T-helper 1 cell (primary cell): ENCODE measurements at places on chromosomes 13 and 19.

- no peak for DNase-seq
Measured at GRCh38 chr19:43700395-43701000, 15.4 kb upstream of the IRGC start.

GRCh38 chr13:83311886-83312577, 570.2 kb downstream of the SLITRK1 start:
- no peak for DNase-seq

GRCh38 chr19:1162404-1163282, 11.4 kb downstream of the SBNO2 start:
- DNase-seq, result no peak

DNA sequence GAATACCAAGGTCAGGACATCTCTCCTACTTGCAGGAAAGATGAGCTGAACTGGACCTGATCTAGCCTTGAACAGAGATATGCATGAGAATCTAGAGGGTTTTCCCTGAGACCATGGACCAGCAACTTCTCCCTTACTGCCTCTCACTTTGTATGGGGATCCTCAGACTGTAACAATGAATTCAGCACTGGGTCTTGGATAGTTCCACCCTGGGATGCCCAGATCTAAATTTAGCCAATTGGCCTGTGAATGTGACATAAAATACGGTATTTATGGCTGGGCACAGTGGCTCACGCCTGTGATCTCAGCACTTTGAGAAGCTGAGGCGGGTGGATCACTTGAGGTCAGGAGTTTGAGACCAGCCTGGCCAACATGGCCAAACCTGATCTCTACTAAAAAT, 15.3 kb upstream of the LILRA2 start:
- no peak for DNase-seq

- DNase-seq, result peak; percentile 59
Measured at GRCh38 chr19:47239610-47240296, 8.8 kb upstream of the BBC3 start.

- no peak for DNase-seq
Measured at GRCh38 chr19:2500841-2501261, 24.9 kb downstream of the GADD45B start.

DNA sequence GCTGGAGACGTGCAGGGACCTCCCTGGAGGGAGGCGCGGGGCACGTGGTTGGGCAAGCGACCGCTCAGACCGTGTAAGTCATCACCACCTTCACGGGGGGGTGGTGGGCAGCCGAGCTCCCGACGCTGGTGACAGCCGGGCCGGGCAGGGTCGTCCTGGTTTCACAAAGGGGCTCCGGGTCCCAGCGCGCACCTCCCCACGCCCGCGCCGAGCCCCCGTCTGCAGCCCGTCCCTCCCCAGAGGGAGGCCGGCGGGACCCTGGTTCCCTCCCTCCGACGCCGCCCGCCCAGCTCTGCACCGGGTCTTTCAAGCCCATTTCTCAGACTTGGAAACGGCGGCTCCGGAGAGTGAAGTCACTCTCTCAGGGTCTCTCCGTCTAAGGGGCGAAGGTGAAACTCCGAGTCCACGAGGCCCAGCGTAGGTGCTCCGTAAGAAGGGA, 729 bp upstream of the ARID3A start:
- DNase-seq, result no peak

- no peak for DNase-seq
Measured at GRCh38 chr19:13150931-13151604, 857 bp downstream of the IER2 start.

GRCh38 chr13:46575818-46576221, 22.9 kb downstream of the LRCH1 start:
- no peak for DNase-seq

DNA sequence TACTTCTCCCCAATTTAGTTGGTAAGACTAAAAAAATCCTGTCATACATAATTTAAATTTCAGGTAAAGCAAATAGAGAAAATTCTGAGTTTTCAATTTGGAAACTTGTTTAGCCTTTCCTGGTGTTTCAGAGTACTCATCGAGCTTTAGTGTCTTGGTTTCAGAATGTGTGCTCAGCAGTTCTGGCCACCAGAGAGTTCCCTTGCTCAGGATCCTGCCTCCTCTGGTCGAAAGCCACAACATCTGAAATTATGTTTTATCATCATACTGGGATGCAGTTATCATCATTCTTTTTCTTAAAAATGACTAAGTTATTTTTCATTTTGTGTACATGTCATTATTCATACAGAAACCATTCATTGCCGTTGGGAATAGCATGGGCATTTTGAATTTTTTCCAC, 263.2 kb upstream of the SPRY2 start:
- no peak for DNase-seq

DNA sequence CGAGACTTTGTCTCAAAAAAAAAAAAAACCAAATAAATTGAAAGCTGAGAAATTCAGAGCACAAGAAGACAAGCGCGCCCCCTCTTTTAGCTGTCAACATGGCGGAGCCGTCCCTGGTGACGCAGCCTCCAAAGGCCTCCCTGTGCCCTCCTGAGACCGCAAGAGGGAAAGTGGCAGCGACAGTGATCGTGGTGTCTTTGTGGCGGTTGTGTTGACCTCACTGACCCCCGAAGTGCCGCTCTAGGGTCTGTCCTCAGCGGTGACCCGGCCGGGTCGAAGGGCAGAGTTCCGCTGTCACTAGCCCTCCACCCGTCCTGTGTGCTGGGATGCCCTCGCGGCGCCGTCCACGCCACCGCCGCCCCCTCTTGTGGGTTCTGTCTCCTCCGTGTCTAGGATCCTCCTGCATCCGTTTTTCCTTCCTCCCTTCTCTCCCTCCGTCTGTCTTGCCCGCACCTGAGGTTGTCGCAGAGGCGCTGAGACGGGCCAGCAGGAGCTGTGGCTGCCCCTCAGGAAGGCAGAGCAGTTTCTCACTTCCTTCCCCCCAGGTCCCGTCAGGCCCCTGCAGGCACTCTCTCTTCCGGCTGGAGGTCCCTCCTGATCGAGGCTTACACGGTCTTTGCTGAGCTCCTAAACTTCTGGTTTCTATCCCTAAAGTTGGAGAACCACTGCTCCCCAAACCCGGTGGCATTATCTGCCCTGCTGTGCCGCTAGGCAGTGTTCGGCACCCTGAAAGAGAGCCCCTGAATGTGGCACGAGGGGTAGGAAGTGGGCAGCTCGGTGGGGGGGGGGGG, 7.2 kb downstream of the UHRF1 start:
- peak; percentile 46 for DNase-seq

- DNase-seq, result no peak
Measured at GRCh38 chr19:14333101-14333871, 48.0 kb upstream of the ADGRE5 start.

GRCh38 chr19:43941209-43941608, 6.1 kb upstream of the ZNF45 start:
- no peak for DNase-seq

GRCh38 chr19:9178901-9179300, at the start of gene OR7D2:
Gene OR7D2, plus strand, starts transcription at chr19:9178979. Its CDS starts 6,803 bp downstream, at chr19:9185782.
- DNase-seq, result no peak

DNA sequence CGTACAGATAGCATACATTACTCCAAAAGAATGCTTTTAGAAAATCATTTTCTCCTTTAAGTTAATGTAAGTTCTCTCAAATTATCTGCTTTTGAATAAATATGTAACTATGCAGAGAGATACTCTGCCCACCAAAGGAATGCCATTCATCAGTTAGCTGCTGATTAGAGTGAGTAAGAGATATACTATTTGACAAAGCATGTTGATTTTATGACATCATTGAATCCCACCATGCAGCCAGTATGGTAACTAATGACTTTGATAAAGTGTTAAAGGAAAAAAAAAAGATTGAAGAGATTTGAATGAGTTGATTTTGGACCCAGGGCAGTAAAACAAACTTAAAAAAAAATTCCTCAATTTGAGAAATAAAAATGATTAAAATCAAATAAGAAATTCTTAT, 521.5 kb downstream of the SLITRK6 start:
- DNase-seq, result no peak

- no peak for DNase-seq
Measured at GRCh38 chr19:5407356-5407755, 47.9 kb upstream of the ZNRF4 start.

- DNase-seq, result no peak
Measured at GRCh38 chr13:104522235-104523072, 1456.2 kb upstream of the SLC10A2 start.

- no peak for DNase-seq
Measured at GRCh38 chr19:29499261-29499920, 26.4 kb upstream of the VSTM2B start.

- no peak for DNase-seq
Measured at GRCh38 chr19:50921426-50922316, 10.5 kb upstream of the KLK4 start.

DNA sequence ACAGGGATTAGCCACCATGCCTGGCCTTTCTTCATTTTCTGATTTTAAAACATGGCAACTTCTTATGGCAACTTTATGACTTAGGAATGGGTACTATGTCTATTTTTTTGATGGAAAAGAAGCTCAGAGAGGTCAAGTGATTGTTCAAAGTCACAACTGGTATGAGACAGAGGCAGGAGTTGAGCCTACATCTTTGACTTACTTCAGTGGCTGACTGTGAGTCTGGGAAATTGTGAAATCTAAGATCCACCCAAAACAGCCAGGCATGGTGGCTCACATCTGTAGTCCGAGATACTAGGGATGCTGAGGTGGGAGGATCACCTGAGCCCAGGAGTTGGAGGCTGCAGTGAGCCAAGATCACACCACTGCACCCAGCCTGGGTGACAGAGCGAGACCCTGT, 2.4 kb upstream of the ACTL9 start:
- DNase-seq, result no peak

GRCh38 chr19:36547001-36547732, 19.1 kb upstream of the ZNF260 start:
- DNase-seq, result no peak

DNA sequence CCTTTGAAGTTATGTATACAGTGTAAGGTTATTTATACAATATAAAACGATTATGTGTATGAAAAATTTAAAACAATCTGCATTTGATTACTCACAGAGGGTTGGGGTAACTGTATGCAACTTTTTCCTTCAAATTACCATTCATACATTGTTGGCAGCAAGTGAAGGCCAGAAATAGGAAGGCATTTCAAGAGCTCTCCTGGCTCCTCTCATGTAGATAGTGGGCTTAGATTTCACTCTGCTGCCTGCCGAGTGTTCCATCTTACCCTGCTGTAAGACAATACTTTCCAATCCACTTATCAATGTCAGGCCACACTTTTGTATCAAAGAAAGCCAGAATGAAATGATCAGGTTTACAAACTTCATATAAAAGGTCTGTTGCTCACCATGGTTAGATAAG, 245.2 kb downstream of the DNAJC15 start:
- DNase-seq, result no peak

DNA sequence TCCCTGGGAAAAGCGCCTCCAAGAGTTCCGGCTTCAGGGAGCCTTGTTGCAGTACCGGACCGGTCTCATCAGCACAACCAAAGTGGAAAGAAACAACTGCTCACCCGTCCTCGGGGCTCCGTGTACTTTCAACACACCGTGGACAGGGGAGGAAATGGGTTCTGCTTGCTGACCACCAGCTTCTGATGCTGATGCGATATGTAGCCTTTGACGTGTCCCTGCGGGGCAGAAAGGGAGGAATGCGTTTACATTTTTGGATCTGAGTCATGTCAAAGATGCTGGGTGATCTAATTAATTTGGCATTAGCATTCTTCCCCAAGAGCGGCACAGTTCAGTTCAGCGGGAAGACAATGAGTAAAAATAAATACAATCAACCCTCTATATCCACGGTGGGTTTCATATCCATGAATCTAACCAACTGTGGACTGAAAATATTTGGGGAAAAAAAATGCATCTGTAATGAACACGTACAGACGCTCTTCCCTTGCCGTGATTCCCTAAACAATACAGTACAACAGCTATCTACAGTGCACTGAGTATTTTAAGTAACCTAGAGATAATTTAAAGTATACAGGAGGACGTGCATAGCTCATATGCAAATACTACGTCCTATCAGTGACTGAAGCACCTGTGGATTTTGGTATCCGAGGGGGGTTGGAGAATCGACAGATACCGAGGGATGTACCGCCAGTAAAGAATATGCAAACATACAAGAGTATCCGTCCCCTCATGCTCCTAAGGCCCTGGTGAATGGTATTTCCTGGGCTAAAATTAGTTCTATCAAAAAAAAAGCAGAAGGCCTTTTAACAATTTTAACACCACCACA, 19.8 kb downstream of the PROZ start:
- DNase-seq, result no peak

- no peak for DNase-seq
Measured at GRCh38 chr13:31029102-31029501, 96.6 kb downstream of the TEX26 start.

DNA sequence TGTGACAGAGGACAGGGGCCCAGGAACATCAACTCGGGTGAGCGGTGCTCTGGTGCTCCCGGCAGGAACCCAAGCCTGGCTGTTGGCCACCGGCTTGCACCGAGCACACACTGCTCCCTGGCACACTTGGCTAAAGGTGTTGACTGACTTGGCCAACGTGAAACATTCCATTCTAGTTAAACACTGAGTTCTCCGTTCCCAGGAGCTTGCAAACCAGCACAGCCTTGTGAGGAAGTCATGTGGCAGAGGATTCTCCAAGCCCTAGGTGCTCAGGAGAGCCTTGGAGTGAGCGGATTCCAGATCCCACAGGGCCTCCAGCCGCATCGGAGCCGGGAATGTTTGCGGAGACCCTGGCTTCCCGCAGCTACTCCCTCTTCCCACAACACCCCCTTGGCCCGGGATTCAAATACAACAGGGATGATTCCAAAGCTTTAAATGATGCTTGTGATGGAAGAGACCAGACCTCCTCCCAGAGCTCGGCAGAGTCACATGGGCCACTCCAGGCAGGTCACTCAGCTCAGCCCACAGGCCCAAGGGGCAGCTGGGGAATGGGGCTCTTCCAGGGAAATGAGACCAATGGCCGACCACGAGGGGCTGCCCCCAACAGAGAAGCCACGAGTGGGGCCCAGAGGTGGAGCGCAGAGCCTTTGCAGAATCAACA, 2.9 kb downstream of the C13orf46 start:
- no peak for DNase-seq

GRCh38 chr13:61030445-61030844, 385.2 kb downstream of the PCDH20 start:
- no peak for DNase-seq

GRCh38 chr19:32436692-32437091, 31.1 kb downstream of the DPY19L3 start:
- no peak for DNase-seq

GRCh38 chr19:33801411-33801810, 4.7 kb downstream of the KCTD15 start:
- no peak for DNase-seq

- no peak for DNase-seq
Measured at GRCh38 chr13:111343186-111343805, 22.9 kb downstream of the TEX29 start.

GRCh38 chr19:3651684-3652083, 25.1 kb upstream of the CACTIN start:
- DNase-seq, result no peak

- no peak for DNase-seq
Measured at GRCh38 chr13:64029343-64030093, 2613.9 kb upstream of the PCDH20 start.
